ENCODE measurements at places on chromosomes 11 and 22.

DNA sequence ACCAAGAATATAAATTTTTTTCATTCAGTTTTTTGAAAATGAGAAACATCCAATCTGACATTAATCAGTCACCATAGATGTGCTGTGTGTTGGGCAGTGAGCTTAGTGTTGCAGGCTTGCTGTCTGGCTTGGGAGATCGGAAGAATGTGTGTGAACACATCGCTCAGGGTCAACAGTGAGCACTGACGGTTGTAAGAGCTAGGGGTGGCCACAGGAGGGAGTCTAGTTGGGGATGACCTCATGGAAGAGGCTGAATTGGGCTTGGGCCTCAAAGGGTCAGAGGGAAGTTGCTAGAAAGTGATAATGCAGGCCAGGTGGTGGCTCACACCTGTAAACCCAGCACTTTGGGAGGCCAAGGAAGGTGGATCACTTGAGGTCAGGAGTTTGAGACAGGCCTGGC lies 375.4 kb downstream of the DDX10 start:
- DNase-seq = no peak

DNA sequence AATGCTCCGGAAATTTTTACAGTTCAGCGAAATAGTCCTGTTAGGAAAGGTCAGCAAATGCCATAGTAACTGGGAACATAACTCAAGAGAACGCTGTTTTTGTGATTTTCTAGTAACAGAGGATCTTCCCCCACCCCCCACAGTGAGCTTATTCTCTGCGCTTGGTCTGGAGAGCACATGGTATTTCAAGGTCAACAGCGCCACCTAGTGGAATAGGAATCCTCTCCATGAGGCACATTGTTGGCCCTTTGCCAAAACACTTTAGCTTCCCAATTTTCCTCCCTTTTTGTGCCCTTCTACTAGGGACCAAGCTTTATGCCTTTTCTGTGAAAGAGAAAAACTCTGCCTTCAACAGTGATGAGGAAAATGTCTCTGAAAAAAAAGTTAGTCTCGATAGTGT lies 13.2 kb upstream of the OR4C12 start:
- no peak for DNase-seq

GRCh38 chr22:46104881-46105493 lies 45.3 kb upstream of the PPARA start:
- DNase-seq = no peak

- no peak for DNase-seq
These were observed 21.7 kb downstream of the CHST1 start for GRCh38 chr11:45643598-45644260.

DNA sequence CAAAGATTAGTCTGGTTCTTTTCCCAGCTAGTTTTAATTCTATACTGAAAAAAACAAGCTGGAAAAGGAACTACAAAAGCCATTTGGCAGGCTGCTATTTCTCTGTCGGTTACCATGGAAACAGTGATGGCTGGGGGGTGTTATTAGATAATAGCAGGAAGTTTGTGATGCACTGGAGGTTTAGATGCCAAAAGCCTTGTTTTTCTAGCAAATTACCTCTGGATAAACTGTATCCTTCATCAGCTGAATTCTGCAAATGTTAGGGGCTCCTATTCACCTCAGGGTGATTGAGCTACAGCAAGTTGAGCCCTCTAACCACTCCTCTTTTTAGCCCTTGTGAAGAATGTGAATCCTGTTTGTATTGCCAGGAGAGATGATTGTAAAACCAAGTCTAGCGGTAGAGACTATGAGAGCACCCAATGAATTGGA lies 25.2 kb downstream of the ALKBH3 start:
- no peak for DNase-seq

DNA sequence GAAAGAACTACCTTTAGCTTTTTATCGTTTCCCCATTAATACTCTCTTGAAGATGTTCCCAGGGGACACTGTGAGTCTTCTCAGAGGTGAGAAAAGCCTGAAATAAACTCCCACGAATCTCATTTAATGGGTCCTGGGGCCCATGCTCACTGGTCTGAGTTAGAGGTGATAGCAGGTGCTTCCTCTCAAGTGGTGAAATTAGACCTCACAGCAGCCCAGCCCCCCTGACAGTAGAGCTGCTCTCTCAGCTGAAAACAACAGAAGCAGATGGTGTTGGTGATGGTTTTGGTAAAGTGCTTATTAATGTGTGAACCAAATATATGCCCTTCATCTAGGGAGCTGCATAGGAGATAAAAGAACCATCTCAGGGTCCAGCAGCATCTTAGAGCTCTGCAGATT lies 76.8 kb upstream of the VPREB1 start:
- no peak for DNase-seq

DNA sequence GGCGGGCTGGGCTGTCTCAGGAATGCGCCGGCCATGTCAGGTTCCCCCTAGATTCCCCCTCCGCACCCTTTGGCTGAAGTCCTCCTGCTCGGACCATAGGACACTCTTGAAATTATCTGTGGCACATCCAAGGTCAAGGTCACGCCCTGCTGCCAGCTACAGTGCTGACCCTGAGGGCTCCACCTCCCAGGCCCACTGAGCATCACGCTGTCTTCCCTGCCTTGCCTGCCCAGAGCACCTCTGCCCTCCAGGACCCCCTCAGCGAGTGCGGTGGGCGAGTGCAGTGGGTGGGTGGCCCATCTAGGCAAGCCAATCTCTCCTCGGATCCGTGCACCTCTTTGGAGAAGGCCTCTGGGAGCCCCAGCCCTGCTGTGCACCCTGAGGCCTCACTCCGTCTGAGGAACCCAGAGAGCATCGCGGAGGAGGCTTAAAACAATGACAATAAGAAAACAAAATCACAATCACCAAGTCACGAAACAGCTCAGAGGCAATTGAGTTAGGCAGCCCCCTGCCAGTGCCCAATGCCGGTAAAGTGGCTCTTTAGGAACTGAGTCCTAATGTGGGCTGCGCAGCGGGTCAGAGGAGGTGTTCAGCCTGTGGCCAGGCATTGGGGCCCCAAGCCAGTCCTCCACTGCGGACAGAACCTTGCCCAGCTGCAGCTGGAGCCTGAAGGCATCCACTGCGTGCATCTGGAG lies 26.5 kb upstream of the CCDC188 start:
- no peak for DNase-seq

DNA sequence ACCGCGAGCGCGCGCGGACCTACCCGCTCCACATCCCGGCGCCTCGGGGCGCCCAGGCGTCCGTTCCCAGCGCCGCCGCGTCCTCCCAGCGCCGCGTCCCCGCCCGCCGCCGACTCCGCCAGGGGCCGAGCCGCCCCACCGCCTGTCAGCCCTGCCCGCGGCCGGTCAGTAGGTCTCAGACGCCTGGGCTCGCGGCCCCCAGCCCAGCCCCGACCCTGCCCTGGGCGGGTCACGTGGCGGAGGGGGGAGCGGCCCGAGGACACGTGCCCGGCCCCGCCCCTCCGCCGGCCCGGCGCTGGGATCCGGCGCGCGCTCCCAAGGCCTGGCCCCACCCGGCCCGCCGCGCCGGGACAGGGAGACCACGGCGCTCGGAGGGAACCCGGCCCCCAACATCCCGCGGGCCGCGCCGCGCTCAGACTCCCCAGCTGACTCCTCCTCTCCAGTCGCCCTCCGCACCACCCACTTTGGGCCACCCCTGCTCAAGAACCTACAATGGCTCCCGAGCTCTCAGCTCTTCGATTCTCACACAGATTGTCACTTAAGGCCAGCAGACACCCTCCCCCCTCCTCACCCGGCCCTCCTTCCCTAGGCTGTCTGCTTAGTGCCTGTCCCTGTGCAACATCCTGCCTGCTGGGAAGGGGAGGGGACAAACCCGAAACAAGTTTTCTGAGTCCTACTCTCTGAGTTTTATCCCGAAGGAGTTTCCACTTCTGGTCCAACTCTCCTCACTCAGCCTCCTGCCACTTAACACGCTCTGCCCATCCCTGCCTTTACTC lies at the start of gene RAB3IL1:
RAB3IL1 (minus strand) TSS at position 233 of the 776 bp plus-strand sequence; CDS start at position 34, 199 bp downstream.
- no peak for DNase-seq

GRCh38 chr11:30429550-30429949 lies 106.6 kb downstream of the ARL14EP start:
- DNase-seq = no peak

GRCh38 chr11:16612566-16613261 lies 125.7 kb upstream of the C11orf58 start:
- no peak for DNase-seq

DNA sequence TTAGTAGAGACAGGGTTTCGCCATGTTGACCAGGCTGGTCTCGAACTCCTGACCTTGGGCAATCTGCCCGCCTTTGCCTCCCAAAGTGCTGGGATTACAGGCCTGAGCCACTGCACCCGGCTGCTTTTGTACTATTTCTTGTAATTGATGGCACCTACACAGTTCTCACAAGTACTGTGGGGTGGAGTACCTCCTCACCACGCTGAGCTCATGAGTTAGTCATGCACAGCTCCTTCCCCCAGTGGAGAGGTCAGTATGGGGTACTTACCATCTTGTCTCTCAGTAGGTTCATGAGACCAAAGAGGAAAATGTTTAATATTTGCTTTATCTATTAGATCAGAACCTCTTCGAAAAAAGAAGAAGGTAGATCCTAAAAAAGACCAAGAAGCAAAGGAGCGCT lies 2.1 kb downstream of the MRPL40 start:
- DNase-seq = no peak

DNA sequence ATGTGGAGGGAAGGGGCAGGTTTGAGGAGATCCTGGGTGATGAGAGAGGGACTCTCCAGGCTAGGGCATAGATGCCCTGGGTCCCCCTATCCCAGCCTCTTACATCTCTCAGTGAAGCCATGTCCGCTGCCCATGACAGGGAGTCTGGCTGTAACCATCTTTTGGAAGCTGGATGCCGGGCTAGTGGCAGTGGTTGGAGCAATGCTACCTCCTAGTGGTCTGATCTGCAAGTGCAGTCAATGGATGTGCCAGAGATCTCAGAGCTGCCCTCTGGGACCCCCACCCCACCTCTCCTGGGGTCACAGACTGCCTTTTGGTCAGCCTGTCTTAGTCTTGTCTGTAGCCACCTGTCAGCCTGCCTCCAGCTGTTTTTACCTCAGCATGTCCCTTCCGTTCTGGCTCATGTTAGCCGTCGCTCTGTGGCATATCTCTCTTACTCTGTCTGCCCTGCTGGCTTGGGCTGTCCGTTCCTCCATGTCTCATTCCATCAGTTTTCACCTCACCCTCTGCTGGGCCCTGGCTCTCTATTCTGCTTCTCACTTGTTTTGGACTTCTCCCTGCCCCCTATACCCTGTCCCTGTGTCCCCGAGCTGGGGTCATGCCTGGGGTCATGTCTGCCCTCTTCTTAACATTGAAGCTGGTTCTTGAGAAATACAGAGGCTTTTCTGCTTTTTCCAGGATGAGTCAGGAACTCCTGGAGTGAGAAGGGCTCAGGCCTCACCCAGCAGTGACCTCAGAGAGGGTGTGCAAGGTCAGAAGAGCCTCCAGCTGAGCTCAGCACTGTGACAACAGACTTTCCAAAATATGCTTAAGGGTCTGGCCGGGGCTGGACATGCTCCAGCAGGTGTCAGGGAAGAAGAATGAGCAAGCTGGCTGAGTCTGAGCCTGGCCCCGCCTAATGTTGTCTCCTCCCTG lies 52.0 kb upstream of the THY1 start:
- DNase-seq = no peak
